ENCODE measurements at places on chromosomes 2 and 18. TPM values are rescaled to one million over a fixed set of nuclear protein-coding genes. Genes with fewer than 3 reads are reported as not detected.

DNA sequence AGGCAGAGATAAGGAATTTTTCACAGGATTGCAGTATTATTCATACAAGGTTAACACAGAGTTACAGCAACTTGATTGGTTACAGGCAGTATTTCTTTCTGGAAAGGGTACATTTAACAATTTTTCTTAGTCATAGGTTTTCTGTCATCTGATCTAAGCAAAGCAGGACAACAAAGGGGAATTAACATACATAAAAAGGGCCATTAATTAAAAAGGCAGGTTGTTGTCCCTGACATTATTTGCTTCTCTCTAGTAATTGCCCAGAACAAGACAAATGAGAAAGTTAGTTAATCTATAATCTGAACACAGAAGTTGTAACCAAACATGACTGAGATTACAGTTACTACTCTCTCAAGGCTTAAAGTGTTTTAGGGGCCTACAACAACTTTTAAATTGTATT is 291.4 kb upstream of the LRRTM4 start:
- DNase-seq: no peak

DNA sequence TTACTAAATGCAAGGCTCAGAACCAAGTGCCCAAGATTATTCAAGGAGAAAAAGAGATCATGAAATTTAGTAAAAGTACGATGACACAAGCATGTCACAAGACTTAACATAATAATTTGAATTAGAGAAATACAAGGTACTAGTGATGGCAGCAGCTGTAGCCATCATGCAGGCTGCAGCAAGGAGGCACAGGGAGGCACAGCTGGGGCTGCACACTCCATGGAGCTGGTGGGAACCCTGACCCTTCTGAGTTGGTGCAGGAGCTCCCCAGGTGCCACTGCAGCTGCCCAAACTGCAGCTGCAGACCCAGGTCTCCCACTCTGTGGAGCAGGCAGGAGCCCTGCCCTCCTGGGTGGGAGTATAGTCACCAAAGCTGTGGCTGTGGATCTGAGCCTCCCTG is 46.0 kb downstream of the COL3A1 start:
- no peak for DNase-seq

DNA sequence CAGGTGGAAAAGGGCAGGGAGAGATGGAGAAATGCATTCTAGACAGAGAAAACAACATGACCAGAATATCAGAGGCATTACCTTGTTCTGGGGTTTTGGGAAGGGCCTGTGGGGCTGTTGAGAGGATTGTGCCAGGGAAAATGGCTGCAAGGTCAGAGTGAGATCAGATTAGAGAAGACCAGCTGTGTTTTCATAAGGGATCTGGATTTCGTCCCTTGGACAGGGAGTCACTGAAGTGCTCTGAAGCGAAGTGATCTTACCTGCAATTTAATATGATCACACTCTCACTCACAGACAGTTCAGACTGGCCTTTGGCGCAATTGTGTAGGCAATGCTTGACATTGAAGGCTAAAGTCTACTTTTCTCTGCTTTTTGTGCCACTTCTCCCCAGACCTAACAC is 20.3 kb upstream of the REG3G start:
- no peak for DNase-seq

GRCh38 chr2:232315049-232315922 is 63.3 kb upstream of the ALPP start:
- no peak for DNase-seq

- no peak for DNase-seq
These were observed 76.5 kb downstream of the NOL10 start for GRCh38 chr2:10613263-10613662.

- DNase-seq: no peak
These were observed 1.8 kb upstream of the CXCR2 start for GRCh38 chr2:218123986-218124385.

GRCh38 chr2:150135223-150135883 is 352.1 kb downstream of the RND3 start:
- DNase-seq: peak; percentile 64

DNA sequence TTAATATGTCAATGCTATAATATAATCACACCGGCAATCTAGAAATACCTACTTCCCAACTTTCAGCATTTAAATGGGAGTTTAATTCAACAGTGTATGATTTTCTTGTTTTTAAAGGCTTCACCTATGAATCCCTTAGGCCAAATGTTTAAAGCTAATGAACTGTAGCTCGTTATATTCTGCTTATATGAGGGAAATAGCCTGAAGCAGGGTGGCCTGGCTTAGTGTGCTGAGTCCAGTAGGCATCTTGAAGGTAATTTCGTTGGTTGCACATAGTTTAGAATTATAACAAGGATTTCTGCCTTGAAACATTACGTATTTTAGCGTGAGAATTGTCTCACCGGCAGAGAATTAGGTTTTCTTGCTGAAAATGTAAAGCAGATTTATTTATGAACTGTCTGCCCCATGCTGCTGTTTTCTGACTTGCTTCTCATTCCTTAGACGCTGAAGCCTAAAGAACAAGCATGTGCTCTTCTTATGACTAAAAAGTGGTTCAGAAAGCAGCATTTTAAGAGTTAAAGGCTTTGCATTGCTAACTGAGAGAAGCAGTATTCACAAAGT is 433.7 kb upstream of the RAB12 start:
- no peak for DNase-seq

- no peak for DNase-seq
These were observed 152.6 kb upstream of the EPHA4 start for GRCh38 chr2:221724631-221725203.

GRCh38 chr2:74575320-74575719 is 20.8 kb downstream of the DOK1 start:
- no peak for DNase-seq

GRCh38 chr2:28909655-28910353 is 15.3 kb downstream of the WDR43 start:
- DNase-seq: no peak

DNA sequence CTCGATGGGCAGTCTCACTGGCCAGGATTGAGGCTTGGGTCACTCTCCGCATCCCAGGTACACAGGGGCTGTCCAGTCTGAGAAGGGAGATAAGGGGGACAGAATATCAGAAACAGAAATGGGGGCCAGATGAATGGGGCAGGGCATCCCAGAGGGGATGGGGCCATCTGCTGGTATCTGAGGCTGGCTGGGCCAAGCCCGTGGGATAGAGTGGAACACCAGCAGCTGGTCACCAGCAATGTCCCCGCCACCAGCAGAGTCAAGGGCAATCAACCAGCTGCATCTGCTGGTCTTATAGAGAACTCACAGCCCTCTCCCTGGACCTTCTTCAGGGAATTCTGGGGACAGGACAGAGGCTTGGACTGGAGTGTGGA is 128.8 kb upstream of the HAAO start:
- no peak for DNase-seq

- no peak for DNase-seq
These were observed 564 bp downstream of the MPV17 start for GRCh38 chr2:27322301-27322765.

DNA sequence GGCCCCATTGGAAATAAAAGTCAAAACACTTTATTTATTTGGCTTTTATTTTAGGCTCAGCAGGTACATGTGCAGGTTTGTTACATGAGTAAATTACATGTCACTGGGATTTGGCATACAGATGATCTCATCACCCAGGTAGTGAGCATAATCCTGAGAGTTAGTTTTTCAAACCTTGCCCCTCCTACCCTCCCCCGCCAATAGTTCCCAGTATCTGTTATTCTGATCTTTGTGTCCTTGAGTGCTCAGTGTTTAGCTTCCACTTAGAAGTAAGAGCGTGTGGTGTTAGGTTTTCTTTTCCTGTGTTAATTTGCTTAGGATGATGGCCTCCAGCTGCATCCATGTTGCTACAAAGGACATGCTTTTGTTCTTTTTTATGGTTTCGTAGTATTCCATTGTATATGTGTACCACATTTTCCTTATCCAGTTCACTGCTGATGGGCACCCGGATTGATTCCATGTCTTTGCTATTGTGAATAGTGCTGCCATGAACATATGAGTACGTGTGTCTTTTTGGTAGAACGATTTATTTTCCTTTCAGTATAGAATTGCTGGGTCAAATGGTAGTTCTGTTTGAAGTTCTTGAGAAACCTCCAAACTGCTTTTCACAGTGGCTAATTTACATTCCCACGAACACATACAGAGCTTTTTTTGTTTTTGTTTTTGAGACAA is 47.9 kb downstream of the ARMC9 start:
- DNase-seq: no peak

- no peak for DNase-seq
These were observed 23.7 kb upstream of the TEX51 start for GRCh38 chr2:126874961-126875360.

DNA sequence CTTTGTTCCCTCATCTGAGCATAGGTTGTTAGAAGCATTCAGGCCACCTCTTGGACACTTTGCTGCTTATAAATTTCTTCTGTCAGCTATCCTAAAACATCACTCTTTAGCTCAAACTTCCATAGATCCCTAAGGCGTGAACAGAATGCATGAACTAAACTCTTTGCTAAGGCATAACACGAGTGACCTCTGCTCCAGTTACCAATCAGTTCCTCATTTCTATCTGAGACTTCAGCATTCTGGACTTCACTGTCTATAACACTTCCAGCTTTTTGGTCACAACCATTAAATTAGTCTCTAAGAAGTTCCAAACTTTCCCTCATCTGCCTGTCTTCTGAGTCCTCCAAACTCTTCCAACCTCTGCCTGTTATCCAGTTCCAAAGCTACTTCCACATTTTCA is 8.3 kb upstream of the VWA3B start:
- DNase-seq: no peak

DNA sequence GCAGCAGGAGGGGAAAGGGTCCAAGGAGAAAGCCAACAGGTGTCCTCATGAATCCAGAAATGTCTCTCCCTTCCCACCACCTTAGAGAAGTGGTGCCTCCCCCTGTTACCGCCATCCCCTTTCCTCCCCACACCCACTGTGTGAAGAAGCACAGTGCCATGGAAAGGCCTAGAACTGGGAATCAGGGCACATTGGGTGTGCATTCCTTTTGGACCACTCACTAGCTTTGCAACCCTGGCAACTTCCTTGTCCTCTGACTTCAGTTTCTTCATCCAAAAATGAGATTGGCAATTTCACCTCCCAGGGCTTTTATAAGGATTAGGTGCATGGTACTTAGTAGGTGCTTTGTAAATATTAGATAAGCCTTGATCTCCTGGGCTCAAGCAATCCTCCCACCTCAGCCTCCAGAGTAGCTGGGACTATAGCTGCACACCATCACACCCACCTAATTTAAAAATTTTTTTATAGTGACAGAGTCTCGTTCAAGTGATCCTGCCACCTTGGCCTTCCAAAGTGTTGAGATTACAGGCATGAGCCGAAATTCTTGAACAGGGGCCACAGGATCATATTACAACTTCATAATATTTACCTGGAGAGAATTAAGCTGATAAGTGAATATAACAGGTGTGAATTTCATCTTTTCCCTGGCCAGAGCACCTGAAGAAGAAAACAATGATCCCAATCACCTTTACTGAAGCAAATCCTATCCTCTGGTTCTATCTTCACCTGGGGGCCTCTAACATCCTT is 97.9 kb upstream of the TAF1B start:
- no peak for DNase-seq

GRCh38 chr2:148885988-148886387 is 11.0 kb downstream of the KIF5C start:
- DNase-seq: no peak

GRCh38 chr2:146615778-146616177 is 1229.1 kb upstream of the ACVR2A start:
- no peak for DNase-seq

GRCh38 chr18:9922592-9923311 is 8.9 kb downstream of the VAPA start:
- DNase-seq: no peak

DNA sequence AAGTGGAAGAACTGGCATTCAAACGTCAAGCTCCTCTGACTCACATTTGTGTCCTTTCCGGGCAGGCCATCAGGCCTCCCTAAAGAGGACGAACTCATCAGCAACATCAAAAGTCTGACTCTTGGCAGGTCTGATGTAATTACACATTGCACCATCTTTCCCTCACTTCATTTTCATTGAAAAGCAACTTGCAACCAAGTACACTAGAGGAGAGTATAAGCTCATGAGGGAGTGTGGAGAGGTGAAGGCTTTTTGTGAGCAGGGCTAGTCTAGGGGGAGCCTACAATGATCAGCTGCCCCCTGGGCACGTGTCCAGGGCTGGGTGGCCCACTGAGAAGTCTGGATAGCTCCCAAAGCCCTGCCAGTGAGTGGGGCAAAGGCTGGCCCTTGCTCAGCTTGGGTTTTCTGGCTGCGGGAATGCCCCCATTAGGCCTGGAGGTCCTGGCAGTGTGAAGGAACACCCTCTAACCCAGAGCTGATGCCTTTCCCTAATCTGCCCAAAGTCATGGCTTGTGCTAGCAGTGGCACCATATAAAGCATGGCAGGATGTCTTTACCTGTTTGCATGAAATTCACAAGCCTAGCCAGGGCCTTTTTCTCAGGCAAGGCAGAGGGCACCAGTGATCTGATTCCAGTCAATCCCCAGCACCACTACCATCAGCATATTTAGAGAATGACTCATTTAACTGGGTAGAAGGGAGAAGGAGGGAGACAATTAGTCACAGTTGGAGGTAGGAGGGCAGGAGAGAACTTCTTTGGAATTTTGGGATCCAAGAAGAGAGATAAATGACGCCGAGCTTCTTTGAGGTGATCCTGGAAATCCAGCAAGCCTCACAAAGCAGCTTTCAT is 8.5 kb upstream of the DAW1 start:
- no peak for DNase-seq

GRCh38 chr2:235935773-235936172 is 232.4 kb downstream of the GBX2 start:
- DNase-seq: peak; percentile 30

GRCh38 chr2:81644189-81644588 is 1339.6 kb upstream of the LRRTM1 start:
- DNase-seq: no peak

Gene EHBP1
- 50.0 TPM for total RNA-seq

Gene RIF1
- 12.1 TPM for total RNA-seq

Gene SERPINB5
- total RNA-seq: not detected

Gene EFEMP1
- 3.1 TPM for total RNA-seq

Gene PREPL
- 15.4 TPM for total RNA-seq

Gene GNLY
- 0.68 TPM for total RNA-seq

Gene SKOR2
- not detected for total RNA-seq

Gene NT5DC4
- total RNA-seq: not detected

Gene VAMP5
- total RNA-seq: 31.7 TPM

Gene FOXD4L1
- total RNA-seq: 0.10 TPM
